Stimulated activated CD8-positive, alpha-beta memory T cell treated with anti-CD3 and anti-CD28 coated beads, Interleukin-4, amount 100 ng/mL, for 4 hours (primary cell): ENCODE measurements at places on chromosomes 7 and 10.
A peak's percentile ranks its signal among the peaks of the same experiment; 100 is the strongest.

DNA sequence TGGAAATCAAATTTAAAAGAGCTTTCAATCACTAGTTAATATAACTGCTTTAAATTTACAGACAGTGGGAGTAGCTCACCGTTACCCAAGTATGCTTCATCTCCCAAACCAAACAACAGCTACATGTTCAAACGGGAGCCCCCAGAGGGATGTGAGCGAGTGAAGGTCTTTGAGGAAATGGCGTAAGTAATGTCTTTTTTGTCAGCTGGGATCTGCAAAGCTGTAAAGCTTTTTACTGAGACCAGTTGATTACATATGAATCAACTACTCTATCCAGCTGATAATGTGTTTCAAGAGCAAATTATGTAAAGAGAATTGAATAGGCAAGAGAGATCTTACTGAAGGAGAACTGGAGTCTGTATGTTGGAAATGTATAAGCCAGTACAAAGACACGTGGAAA is 116.2 kb downstream of the GLCCI1 start:
- no peak for DNase-seq

- DNase-seq = peak; percentile 15
These were observed 95.1 kb upstream of the DIP2C start for GRCh38 chr10:784403-785088.

GRCh38 chr10:123870260-123870659 is 21.3 kb downstream of the CPXM2 start:
- no peak for DNase-seq

DNA sequence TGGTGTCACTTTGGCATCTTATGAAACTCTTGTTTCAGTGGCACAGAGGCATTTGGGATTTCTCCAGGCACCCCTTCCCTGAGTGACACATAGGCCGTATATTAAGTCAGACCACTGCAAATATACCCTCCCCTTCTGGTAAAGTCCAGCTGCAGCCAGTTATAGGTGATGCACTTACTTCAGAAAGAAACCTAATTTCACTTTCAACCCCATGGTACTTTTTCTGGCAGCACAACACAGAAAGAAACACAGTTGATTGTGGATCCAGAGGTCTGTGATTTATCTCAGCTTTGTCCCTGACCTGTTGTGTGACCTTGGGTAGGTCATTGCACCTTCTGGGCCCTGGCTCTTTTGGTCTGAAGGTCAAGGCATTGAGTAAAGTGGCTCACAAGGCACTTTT is 173.2 kb downstream of the BUB3 start:
- DNase-seq = no peak

DNA sequence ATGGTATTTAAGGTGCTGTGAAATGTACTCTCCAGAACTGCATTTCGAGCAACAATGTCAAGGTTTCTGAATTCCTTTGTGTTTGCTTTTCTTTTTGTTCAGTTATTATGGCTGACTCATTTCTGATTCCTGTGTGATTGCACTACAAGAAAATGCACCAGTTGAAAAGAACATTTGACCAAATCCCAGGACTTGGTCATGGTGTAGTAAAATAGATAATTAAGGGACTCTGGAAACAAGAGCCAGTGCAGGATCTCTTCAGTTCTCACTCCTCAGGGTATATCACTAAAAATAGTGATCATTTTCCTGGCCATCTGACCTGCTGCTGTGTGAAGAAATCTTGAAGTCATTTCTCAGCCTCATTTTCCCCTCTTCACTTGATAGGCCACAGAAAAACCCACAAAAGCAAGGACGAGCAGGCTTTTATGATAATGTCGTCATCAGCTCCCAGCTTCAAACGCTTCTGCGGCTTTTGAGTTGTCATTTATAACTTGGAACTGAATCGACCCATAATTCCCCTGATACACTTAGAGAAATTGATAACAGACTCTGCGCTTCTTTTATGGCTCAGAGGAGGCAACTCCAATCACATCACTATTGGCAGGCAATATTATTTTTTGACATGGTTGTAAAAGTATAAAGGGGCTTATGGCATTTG is 274.7 kb downstream of the HDAC9 start:
- DNase-seq = no peak

GRCh38 chr10:79078367-79079053 is 9.7 kb downstream of the ZMIZ1 start:
- DNase-seq = no peak

DNA sequence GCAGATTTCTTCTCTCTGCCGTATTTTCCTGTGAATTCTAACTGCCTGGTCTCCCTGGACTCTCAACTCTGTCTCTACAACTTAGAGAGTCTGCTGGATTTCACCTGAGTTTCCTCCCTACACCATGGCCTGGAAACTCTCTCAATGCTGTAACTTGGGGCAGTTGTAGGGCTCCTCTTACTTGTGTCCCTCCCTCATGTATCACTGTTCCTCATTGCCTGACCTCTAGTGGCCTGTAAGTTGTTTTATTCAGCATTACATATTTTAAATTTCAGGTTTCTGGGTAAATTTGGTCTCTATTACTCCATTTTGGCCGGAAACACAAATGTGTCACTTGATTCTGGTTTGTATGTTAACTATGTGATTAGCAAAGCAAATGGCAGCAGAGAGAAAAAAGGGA is 70.9 kb downstream of the DYNC1I1 start:
- DNase-seq = no peak

- no peak for DNase-seq
These were observed 35.9 kb upstream of the SKAP2 start for GRCh38 chr7:26900251-26900650.

DNA sequence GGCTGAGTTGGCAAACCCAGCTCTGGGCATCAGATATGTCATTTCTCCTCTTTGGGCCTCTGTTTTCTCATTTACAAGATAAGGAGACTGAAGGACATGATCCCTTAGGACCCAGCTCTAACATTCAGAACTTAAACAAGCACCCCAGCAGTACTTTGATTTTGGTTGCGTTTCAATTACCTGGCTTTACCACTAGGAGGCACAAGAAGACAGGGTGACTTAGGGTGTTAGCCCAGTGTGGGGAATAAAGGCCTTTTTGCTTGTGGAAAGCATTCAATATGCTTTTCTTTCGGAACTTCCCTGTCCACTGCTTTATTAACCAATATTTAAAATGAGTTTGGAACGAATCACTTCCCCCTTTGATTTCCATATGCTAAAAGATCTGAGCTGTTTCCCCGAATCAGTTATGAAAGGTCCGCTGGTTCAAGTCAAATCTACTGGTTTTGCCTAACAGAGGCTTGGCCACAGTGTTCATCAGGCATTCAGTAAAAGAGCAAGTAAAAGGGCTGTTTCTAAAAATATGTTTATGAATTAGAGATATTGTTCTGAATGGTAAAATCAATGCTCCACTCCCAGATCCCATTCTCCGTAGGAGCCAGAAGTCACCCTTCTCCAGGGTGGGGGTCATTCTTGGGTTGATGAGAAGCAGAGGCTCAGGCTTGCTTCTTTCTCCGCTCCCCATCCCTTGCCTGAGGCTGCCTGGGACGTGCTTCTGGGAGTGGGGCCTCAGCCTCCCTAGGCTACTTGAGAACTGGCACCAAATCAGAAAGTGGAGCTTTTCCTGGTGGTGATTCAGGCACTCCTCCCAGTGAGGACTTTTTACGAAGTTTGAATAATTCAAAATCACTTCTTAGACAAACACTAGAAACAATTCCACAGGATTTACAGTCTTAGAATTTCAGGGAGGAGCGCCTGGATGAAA is 105.5 kb downstream of the MYOF start:
- DNase-seq = no peak

- DNase-seq = no peak
These were observed 12.7 kb downstream of the CXCL12 start for GRCh38 chr10:44372181-44372580.
